ENCODE measurements at places on chromosomes 5 and 9. TPM values are rescaled to one million over a fixed set of nuclear protein-coding genes. Genes with fewer than 3 reads are reported as not detected.

The PKD2L2 gene
- total RNA-seq: not detected

The HTR1A gene
- total RNA-seq: not detected

The REEP2 gene
- 31.4 TPM for total RNA-seq

The PCDHGB3 gene
- 0.71 TPM for total RNA-seq

The FGF10 gene
- total RNA-seq: not detected

The NUTM2G gene
- total RNA-seq: not detected

The CD14 gene
- 0.18 TPM for total RNA-seq

The LTC4S gene
- total RNA-seq: 0.89 TPM

The ASPN gene
- total RNA-seq: 2.1 TPM

The NMUR2 gene
- total RNA-seq: not detected

The MAN2A1 gene
- 48.4 TPM for total RNA-seq

The ELOVL7 gene
- not detected for total RNA-seq

The COL27A1 gene
- total RNA-seq: 13.8 TPM

The SLC36A3 gene
- not detected for total RNA-seq

The PCDHA1 gene
- not detected for total RNA-seq

The FAM169A gene
- 1.1 TPM for total RNA-seq

The ARID3C gene
- total RNA-seq: 0.58 TPM

The MARVELD2 gene
- total RNA-seq: 0.71 TPM

The PIP5KL1 gene
- total RNA-seq: 1.2 TPM

The TYRP1 gene
- not detected for total RNA-seq

The QRFP gene
- total RNA-seq: not detected

The FUT7 gene
- total RNA-seq: not detected

The NIM1K gene
- under 0.01 TPM for total RNA-seq

The PITX1 gene
- 6.1 TPM for total RNA-seq

The PCDHA7 gene
- not detected for total RNA-seq

The PTPN3 gene
- total RNA-seq: 0.29 TPM

The P4HA2 gene
- total RNA-seq: 206 TPM

The SLC6A18 gene
- total RNA-seq: not detected

The ANKRD34B gene
- total RNA-seq: not detected

The CCIN gene
- 0.71 TPM for total RNA-seq

The MAP1B gene
- 70.0 TPM for total RNA-seq

The CCDC171 gene
- total RNA-seq: 2.1 TPM

The BHMT2 gene
- total RNA-seq: 8.9 TPM

The SLC25A2 gene
- under 0.01 TPM for total RNA-seq

The SV2C gene
- not detected for total RNA-seq

The PANK3 gene
- 25.2 TPM for total RNA-seq

The SGCD gene
- total RNA-seq: 0.18 TPM

The NR2F1 gene
- total RNA-seq: 92.0 TPM

The IFNA2 gene
- not detected for total RNA-seq

The LVRN gene
- total RNA-seq: 0.35 TPM

The HBEGF gene
- 16.7 TPM for total RNA-seq

The LHX3 gene
- not detected for total RNA-seq

The CTSV gene
- total RNA-seq: 0.86 TPM

The PCDH1 gene
- total RNA-seq: not detected

The AJM1 gene
- not detected for total RNA-seq
